Activated CD4-positive, alpha-beta T cell treated with anti-CD3 and anti-CD28 coated beads, Interleukin-2, Interleukin-6, amounts not matched to agents 100 ng/mL and 50 ng/mL, durations not matched to agents 16 hours and 8 hours (primary cell): ENCODE measurements at places on chromosomes 5 and 9.

- no peak for DNase-seq
These were observed 483.3 kb downstream of the ARHGEF28 start for GRCh38 chr5:74109344-74109743.

DNA sequence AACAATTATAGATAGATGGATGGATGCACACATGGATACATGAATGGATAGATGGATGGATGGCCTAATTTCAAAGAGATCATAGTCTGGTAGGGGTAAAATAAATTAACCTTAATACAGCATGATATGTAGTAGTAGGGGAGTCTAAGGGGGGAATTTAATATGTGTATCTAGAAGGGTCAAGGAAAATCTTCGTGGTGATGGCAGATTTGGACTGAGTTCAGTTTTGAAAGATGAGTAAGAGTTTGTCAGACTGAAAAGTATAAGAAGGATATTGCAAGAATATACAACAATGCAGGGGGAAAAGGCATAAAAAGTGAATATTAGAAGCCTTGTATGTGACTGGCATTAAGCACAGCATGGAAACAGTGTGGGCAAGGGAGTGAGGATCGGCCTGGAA lies 98.7 kb downstream of the ZNF462 start:
- no peak for DNase-seq

DNA sequence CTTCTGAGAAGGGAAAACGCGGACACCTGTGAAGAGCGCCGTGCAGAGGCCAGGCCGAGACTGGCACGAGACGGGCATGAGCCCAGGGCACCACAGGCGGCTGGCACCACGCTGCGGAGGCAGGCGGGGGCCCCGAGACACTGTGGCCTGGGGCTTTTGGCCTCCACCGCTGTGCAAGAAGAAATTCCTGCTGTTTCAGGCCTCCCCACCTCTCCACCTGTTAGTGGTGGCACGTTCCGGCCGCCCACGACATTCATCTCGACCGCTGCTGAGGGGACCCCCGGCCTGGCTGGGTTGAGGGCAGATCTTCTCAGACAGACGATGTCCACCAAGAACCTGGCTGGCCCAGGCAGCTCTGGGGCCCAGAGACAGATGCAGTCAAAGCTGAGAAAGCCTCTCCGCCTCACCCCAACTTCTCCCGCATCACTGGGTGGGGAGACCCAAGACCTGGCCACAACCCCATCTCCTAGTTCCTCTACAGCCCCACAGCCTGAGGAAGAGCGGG lies 11.5 kb downstream of the NACC2 start:
- no peak for DNase-seq

DNA sequence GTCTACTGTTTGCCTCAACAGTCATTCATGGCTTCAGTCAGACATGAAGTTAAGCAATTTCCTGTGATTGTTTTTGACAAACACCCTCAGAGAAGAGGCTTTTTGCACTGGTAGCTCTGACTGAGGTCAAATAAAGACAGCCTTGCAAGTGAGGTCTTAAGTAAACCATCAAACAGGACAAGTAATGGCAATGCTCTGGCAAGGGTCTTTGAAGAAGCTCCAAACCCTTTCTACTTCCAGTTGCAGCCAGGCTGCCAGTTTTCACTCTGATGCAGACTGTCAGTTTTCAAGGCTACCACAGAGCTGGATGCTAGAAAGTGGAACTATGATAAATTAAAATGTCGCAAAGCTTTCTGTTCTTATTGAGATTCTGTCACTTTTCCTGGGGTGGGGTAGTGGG lies 421.5 kb upstream of the PTGER4 start:
- peak; percentile 72 for DNase-seq

- DNase-seq, result peak; percentile 31
These were observed 38.9 kb downstream of the CDH6 start for GRCh38 chr5:31232273-31232888.

DNA sequence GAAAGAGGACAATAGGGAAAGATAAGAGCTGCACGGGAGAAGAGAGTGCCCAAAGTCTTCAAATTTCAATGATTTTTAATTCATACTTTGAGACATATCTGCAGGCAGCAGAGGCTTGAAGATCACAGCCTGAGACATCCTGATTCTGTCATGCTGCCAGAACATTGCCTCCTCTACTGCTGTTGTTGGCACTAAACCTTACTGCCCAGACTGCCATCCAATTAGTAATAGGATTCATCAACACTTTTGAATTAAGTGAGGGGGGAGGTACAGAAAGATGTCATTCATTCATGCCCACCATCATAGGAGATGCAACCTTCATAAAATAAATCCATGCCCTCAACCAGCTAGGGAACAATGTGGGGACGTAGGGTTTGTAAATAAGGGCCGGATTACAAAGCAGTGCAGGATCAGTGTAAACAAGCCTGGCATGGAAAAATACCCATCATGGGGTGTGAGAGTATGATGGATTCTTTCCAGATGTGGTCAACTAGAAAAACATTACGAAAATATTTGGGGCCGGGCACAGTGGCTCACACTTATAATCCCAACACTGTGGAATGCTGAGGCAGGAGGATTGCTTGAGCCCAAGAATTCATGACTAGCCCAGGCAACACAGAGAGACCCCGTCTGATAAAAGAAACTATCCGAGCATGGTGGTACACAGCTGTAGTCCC lies 122.1 kb upstream of the DAPK1 start:
- DNase-seq, result no peak
